A549 treated with Mapracorat at 1 μM for 4 hours (cell line): ENCODE measurements at places on chromosomes 7 and 10. TPM values are rescaled to one million over a fixed set of nuclear protein-coding genes. Genes with fewer than 3 reads are reported as not detected.

PAPOLB gene
- total RNA-seq = not detected in 5 replicates

ADAM8 gene
- 1.9 to 5.1 TPM (median 2.6 TPM) in 5 replicates for total RNA-seq

TMEM130 gene
- 0.27 to 0.59 TPM (median 0.37 TPM) in 5 replicates for total RNA-seq

COL1A2 gene
- not detected in 5 replicates for total RNA-seq

SNX8 gene
- total RNA-seq = 72.2 to 121 TPM (median 116 TPM) in 5 replicates

EGFR gene
- 85.7 to 122 TPM (median 97.1 TPM) in 5 replicates for total RNA-seq

ZNF487 gene
- 5.1 to 8.9 TPM (median 7.0 TPM) in 5 replicates for total RNA-seq

TAC1 gene
- 0.33 TPM in 1 of 5 replicates, not detected in the others for total RNA-seq

TMEM72 gene
- not detected in 5 replicates for total RNA-seq

GRID1 gene
- 0.15 to 0.41 TPM (median 0.22 TPM) in 5 replicates for total RNA-seq

PLXDC2 gene
- total RNA-seq = 0.02 to 0.07 TPM (median 0.03 TPM) in 4 of 5 replicates, not detected in the other

ALOX5 gene
- 0.25 to 0.83 TPM (median 0.36 TPM) in 5 replicates for total RNA-seq

AKR1C4 gene
- 0.15 to 0.25 TPM (median 0.21 TPM) in 4 of 5 replicates, not detected in the other for total RNA-seq

PKD2L1 gene
- 0.06 to 0.21 TPM (median 0.09 TPM) in 5 replicates for total RNA-seq

GLI3 gene
- 0.06 to 0.24 TPM (median 0.17 TPM) in 5 replicates for total RNA-seq

ANXA8 gene
- total RNA-seq = 29.1 to 41.8 TPM (median 35.9 TPM) in 5 replicates

ASCC1 gene
- total RNA-seq = 32.4 to 46.9 TPM (median 38.4 TPM) in 5 replicates

EPDR1 gene
- total RNA-seq = 66.2 to 84.7 TPM (median 82.9 TPM) in 5 replicates

SVIL gene
- 17.9 to 22.9 TPM (median 20.0 TPM) in 5 replicates for total RNA-seq

WDR86 gene
- total RNA-seq = 0.11 to 0.39 TPM (median 0.22 TPM) in 5 replicates

MUC3A gene
- 15.0 to 24.4 TPM (median 20.8 TPM) in 5 replicates for total RNA-seq

NUDT13 gene
- total RNA-seq = 2.2 to 4.0 TPM (median 3.3 TPM) in 5 replicates

ZPBP gene
- total RNA-seq = not detected in 5 replicates

HOXA1 gene
- total RNA-seq = 2.5 to 3.4 TPM (median 3.0 TPM) in 5 replicates

SLC13A1 gene
- total RNA-seq = not detected in 5 replicates

PPP1R3C gene
- total RNA-seq = 22.1 to 28.4 TPM (median 23.7 TPM) in 5 replicates

NEURL1 gene
- total RNA-seq = 0.52 to 0.87 TPM (median 0.62 TPM) in 5 replicates

TRIM50 gene
- total RNA-seq = not detected in 5 replicates

IKZF1 gene
- not detected in 5 replicates for total RNA-seq

IL6 gene
- 1.1 to 3.5 TPM (median 1.6 TPM) in 5 replicates for total RNA-seq

CLDN3 gene
- 1.7 to 3.9 TPM (median 3.5 TPM) in 5 replicates for total RNA-seq

C10orf62 gene
- total RNA-seq = not detected in 5 replicates

CYP2C8 gene
- total RNA-seq = 0.08 TPM in 1 of 5 replicates, not detected in the others

LEP gene
- not detected in 5 replicates for total RNA-seq

SSC4D gene
- total RNA-seq = 0.73 to 1.5 TPM (median 0.89 TPM) in 5 replicates

KIF11 gene
- 30.2 to 37.4 TPM (median 35.0 TPM) in 5 replicates for total RNA-seq

TAS2R39 gene
- not detected in 5 replicates for total RNA-seq

SPDYE11 gene
- total RNA-seq = not detected in 5 replicates

EBLN1 gene
- total RNA-seq = 0.14 to 0.23 TPM (median 0.16 TPM) in 4 of 5 replicates, not detected in the other

GNAT3 gene
- not detected in 5 replicates for total RNA-seq

TMEM60 gene
- 23.4 to 27.3 TPM (median 26.6 TPM) in 5 replicates for total RNA-seq

NAT16 gene
- total RNA-seq = 0.15 to 0.20 TPM (median 0.15 TPM) in 5 replicates
